ENCODE measurements at places on chromosomes 3 and 15. TPM values are rescaled to one million over a fixed set of nuclear protein-coding genes. Genes with fewer than 3 reads are reported as not detected.

The NME9 gene
- not detected for total RNA-seq

The OXNAD1 gene
- 64.0 TPM for total RNA-seq

The ANKUB1 gene
- total RNA-seq = not detected

The ARID3B gene
- 29.0 TPM for total RNA-seq

The EFHB gene
- total RNA-seq = 0.33 TPM

GRCh38 chr3:67382536-67382935, 271.9 kb downstream of the SUCLG2 start:
- no peak for DNase-seq

DNA sequence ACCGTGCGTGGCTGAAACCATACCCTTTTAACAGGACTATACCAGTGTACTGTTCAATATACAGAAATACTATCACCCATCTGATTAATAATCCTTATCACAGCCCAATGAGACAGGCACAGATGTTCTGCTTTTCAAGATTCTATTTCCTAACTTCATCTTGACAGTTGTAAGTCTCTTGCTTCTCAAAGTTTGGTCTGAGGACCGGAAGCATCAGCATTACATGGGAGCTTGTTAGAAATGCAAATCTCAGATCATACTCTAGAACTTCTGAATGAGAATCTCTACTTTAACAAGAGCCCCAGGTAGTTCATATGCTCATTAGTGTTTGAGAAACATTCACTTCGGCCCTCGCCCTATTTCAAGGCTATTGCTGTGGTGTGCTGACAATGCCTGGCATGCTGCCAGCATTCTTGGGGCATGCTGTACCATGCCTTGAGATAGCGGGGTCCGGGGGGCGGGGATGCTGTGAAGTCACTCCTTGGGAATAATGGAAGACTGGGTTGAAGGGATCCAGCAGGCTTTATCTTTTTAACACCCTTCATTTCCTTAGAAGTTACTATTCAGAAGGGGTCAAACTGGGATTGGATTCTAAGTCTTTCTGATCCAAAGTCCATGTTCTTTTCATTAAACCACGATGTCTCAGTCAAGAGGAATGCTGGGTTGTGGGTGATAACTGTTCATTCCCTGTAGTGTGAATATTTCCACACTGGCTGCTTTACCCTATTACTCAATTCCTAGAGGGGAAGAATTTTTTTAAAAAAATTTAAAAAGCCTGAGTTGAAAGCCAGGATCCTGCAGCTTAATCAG, 194.7 kb downstream of the LPP start:
- no peak for DNase-seq

DNA sequence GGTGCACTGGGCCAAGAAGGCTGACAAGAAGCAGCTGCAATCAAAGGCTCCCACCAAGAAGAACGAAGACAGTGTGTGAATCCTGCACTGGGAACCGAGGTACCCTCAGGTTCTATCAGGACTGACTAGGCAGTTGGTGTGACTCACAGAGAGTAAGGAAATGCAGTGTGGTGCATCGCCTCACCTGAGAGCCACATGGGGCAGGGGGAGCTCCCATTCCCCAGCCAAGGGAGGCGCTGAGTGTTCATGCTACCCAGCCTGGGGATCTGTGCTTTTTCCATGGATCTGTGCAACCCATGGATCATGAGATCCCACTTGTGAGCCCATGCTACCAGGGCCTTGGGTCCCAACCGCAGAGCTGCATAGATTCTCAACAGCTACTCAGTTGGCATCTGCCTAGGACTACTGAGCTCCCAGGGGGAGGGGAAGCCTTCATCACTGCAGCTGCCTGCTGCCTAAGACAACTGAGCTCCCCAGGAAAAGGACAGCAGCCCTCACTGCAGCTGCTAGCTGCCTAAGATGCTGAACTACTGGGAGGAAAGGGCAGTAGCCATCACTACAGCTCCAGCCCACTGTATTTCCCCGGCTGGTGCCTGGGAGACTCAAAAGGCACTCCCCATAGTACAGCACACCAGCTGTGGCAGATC, 6.9 kb upstream of the PLSCR2 start:
- no peak for DNase-seq

GRCh38 chr3:41819236-41819635, 142.7 kb downstream of the ULK4 start:
- no peak for DNase-seq

DNA sequence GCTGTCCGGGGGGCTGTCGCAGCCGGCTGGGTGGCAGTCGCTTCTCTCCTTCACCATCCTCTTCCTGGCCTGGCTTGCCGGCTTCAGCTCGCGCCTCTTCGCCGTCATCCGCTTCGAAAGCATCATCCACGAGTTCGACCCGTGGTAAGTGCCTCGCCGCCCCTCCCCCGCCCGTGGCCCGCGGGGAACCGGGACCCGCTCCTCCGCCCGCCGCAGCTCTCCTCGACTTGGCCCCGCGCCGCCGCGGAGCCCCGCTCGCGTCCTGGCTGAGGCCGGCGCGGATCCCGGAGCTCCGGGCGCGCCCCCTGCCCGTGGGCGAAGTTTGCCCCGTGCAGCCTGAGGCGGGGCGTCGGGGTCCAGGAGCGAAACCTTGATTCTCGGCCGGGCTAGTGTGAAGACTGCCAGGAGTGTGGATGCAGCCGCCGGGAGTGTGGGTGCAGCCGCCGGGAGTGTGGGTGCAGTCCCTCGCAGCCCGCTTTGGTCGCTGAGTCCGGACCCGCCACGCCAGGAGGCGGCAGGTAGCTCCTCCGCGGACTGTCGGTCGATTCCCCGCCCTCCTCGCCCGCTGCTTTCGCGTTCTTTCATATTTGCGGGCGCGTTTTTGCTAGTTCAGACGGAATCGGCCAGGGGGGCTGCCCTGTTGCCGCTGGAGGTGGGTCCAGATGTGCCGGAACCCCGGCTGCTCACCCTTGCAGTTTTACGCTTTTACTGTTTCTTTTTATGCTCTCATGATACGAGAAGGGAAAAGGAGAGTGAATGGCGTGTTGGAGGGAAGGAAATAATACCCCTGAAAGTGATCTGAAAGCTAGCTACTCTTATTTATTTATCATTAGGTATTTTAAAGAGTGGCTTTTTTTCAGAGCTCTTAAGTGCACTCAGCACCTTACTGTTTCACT, 692 bp downstream of the STT3B start:
- DNase-seq = peak; percentile 67

The MUC4 gene
- total RNA-seq = 0.15 TPM

- no peak for DNase-seq
These were observed 23.2 kb downstream of the PLXND1 start for GRCh38 chr3:129583289-129583688.

- DNase-seq = peak; percentile 51
These were observed 27.5 kb downstream of the PLSCR5 start for GRCh38 chr3:146577662-146578061.

The SLC27A2 gene
- 9.9 TPM for total RNA-seq

The FEZF2 gene
- not detected for total RNA-seq

GRCh38 chr3:115186351-115187148, 39.5 kb upstream of the ZBTB20 start:
- no peak for DNase-seq

The RHCG gene
- not detected for total RNA-seq

DNA sequence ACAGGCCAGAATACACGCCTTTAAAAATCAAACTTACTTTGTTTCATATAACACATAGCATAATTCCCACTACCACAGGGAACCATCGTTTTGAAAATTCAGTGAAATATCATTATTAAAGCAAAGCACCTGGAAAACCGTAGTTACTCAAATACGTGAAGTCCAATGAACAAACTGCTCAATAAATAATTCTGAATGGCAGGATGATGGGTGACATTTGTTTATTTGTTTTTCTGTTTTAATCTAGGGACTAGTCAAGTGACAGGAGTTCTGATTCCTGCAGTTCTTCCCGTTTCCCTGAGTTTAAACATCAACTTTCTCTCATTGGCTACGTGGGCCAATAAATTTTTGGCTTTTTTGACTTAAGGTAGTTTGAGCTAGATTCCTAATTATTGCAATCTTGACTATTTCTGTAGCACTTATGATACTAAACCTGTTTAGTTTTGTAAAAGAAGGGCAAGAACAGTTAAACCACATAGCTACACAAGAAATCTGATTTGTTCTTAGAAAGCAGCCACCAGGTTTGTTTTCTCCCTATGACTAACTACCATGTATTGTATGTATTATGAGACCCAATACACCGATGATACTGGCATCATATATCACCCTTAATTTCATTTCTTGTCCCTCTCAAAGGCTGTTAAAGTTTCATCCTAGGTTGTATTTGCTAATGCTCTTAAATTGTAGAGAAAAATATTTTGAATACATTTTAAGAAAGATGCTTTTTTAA, 411.2 kb downstream of the SHQ1 start:
- no peak for DNase-seq

DNA sequence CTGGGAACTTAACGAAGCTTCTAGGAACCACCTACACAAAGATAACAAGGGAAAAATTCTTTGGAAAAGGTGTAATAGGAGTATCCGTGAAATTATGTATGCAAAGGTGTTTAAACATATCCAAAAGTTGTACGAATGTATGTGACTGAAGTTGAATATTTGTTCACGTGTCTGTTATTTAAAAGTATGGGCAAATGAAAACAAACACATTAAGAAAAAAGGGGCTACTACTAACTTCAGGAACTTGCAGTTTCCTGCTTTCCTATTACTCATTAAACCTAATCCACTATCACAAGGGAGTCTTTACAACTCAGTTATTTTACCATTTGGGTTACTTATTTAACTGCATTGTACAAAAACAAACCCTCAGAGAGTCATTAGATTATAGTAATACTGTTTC, 33.9 kb upstream of the GRAMD1C start:
- DNase-seq = no peak

DNA sequence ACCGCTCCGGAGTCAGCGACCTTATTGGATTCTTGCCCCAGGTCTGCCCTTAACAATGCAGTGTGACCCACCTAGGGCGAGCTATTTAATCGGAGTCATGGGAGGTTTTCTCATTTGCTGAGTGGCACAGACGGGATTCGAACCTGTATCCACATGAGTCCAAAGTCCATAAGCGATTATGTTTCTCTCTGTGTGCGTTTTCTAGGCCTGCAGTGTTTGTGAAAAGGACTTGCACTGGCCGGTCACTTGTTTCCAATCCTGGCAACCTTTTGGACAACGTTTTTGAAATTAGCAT, 691 bp upstream of the HDGFL3 start:
- DNase-seq = no peak

GRCh38 chr3:130517602-130518001, 625 bp downstream of the COL6A6 start:
- no peak for DNase-seq

DNA sequence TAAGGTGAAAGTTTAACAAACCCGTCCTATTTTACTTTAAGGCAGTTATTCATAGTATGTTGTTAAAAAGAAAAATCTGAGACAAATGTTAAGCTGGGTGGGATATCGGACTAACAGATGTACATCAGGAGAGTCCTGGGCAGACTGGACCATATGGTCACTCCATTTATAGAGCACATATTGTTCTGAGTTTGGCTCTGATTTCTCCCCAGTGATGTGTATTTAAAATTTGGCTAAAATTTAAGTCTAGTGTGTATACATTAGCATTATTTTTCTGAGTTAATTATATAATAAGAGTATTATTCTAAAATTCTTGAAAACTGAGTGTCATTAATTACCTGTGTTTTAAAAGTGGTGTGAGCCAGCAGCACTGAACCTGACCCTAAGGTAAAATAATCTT, 6.1 kb downstream of the GMPS start:
- no peak for DNase-seq

The AMT gene
- total RNA-seq = 6.3 TPM

DNA sequence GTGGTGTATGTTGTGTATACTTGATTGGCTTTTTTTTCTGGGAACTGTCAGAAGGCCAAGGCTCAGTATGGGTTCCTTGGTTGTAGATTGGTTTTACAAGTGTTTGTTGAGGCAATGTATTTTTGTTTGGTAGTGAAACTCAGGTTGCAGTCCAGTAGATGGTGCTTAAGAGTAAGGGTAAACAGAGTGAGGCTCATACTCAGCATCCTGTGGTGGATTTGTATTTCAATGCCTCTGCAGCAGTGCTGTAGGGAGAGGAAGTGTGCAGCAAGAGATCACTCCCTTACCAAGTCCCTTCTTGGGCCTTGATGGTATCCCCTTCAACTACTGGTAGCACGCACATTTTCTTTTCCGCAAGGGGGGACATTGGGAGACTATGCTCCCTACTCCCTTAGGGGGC, 428.5 kb upstream of the CNTN3 start:
- DNase-seq = no peak

- no peak for DNase-seq
These were observed 8.5 kb downstream of the CSRNP1 start for GRCh38 chr3:39144748-39145380.

The MOBP gene
- total RNA-seq = not detected

DNA sequence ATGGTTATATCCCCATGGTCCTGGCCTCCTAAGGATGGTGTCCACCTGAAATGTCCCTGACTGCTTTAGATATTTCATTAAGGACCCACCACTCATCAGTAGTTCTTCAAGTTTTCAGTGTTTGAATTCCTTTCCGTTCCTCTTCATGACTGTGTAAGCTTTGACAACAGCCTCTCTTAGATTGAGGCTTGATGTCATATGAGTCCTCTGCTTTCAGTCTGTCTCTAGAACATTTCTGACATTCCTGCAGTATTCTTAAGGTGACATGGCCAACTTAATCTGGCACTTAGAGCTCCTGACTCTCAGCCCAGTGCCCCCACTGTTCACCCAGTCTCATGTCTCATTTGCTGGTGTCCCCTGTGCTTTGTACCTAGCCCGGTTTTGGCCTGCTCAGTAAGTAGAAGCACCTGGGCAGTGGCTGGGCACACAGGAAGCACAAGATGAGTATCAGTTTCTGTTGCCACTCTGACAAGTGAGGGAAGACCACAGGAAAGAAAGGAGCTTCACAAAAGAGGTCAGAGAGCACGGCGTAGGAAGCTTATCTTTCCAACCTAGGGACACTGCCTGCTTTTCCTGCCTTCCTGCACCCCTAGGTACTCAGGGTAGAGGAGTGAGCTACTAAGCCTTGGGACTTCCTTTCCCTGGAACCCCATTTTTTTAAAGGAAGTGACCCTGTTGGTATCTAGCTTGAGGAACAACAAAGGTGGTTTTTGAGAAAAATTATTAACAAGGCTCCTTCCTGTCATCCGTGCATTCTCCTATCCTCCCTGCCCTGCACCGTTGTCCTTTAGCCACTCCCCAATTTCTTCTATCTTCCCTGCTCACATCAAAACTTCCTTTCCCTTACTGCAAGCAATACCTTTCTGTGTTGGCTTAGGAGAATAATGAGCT, 103.1 kb downstream of the KLHL25 start:
- DNase-seq = peak; percentile 43

The C15orf62 gene
- 1.3 TPM for total RNA-seq

- no peak for DNase-seq
These were observed 6.5 kb upstream of the OPA1 start for GRCh38 chr3:193586526-193586925.

- peak; percentile 46 for DNase-seq
These were observed 656 bp downstream of the SLMAP start for GRCh38 chr3:57756528-57757401.

The CCDC39 gene
- total RNA-seq = not detected

The MDFIC2 gene
- total RNA-seq = not detected

DNA sequence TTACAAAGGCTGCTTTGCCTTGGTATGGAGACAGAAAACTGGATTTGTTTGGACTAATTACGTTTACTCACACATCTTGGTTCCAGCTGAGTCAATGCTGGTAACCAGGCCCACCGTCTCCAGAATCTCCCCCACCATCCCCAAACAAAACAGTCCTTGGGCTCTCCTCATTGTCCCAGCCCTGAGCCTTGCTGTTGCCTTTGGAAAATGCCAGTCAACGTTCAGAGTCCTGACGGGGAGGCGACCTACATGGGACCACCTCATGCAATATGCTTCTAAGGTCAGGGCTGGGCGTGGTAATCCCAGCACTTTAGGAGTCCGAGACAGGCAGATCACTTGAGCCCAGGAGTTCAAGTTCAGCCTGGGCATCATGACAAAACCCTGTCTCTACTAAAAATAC, 85.2 kb upstream of the IQSEC1 start:
- no peak for DNase-seq

GRCh38 chr3:49683162-49683561, 6.1 kb downstream of the MST1 start:
- no peak for DNase-seq

Data from activated CD4-positive, alpha-beta T cell treated with anti-CD3 and anti-CD28 coated beads, Interleukin-2, amount 10 ng/mL, durations not matched to agents 7 days and 5 days (primary cell).